NCI-H1417 (cell line): ENCODE measurements at places on chromosomes 6 and 20.

DNA sequence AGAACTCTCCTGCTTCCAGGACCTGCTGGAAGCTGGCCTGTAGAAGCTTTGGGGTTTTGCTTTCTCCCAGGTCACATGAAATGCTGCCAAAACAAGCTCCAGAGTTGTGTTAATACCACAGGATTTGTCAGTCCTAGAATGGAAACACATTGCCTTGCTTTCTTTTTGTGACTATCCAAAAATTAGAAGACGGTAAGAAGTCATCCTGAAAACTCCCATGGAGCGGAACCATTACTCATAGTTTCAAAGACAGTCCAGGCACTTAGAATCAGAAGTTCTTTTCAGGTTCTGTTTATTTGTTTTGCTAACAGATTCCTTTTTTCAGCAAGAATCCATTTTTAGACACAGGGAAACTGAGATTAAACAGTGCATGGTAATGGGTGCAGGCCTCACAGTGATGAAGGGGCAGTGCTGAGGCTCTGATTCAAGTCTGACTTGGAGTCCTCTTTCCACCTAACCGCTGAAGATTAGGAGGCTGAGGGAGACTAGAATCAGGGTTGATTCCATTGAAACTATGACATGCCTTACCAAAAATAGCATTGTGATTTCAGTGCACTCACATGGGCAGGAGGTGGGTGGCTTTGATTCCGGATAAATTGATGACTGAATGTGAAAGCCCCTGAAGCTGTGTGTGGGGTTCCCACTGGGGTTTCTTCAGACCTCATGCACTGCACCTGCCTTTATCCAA lies 72.2 kb upstream of the NAA20 start:
- no peak for DNase-seq

- no peak for DNase-seq
Observed at GRCh38 chr20:59829786-59830664, 103.4 kb downstream of the SYCP2 start.

- no peak for DNase-seq
Observed at GRCh38 chr6:144647971-144648651, 363.0 kb downstream of the UTRN start.

DNA sequence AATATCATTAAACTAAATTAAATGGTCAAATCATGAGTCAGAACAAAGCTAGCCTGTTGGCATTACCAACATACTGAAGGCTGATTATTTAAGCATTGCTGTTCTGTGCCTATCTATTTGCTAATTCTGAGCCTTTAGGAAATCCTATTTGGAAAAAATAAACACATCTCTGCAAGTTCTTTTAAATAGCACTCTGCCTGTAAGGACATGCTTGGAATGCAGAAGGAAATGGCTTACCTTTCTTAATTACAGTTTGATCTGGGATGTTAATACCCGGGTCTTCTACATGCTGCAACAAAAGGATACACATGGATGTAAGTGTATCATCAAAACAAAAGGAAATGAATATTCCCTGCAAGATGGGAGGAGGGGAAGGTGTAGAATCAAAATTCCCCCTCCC lies 8.3 kb downstream of the TFAP2A start:
- no peak for DNase-seq

GRCh38 chr6:147909640-147910039 lies 401.1 kb downstream of the SAMD5 start:
- no peak for DNase-seq

- no peak for DNase-seq
Observed at GRCh38 chr20:21244808-21245207, 58.3 kb upstream of the XRN2 start.
